Right renal cortex interstitium (tissue), 3 donors: ENCODE measurements at places on chromosomes 11 and 22.

GRCh38 chr11:77705195-77705875 is 67.7 kb upstream of the CLNS1A start:
- DNase-seq: no peak

DNA sequence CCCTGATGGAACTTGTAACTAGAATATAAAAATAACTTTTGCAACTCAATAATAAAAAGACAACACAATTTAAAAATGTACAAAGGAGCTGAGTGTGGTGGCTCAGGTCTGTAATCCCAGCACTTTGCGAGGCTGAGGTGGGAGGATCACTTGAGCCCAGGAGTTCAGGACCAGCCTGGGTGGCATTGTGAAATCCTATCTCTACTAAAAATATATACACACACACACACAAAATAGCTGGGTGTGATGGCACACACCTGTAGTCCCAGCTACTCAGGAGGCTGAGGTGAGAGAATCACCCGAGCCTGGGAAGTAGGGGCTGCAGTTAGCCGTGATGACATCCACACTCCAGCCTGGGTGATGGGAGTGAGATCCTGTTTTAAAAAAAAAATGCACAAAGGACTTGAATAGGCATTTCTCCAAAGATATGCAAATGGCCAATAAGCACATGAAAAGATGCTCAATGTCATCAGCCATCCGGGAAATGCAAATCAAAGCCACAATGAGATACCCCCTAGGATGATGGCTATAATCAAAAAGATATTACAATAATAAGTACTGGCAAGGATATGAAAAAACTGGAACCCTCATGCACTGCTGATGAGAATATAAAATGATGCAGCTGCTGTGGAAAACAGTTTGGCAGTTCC is 59.8 kb upstream of the SEPTIN5 start:
- no peak for DNase-seq

GRCh38 chr11:74055938-74056337 is 47.1 kb upstream of the UCP3 start:
- DNase-seq: no peak

- DNase-seq: no peak
Measured at GRCh38 chr11:34075178-34075820, 23.8 kb downstream of the CAPRIN1 start.

DNA sequence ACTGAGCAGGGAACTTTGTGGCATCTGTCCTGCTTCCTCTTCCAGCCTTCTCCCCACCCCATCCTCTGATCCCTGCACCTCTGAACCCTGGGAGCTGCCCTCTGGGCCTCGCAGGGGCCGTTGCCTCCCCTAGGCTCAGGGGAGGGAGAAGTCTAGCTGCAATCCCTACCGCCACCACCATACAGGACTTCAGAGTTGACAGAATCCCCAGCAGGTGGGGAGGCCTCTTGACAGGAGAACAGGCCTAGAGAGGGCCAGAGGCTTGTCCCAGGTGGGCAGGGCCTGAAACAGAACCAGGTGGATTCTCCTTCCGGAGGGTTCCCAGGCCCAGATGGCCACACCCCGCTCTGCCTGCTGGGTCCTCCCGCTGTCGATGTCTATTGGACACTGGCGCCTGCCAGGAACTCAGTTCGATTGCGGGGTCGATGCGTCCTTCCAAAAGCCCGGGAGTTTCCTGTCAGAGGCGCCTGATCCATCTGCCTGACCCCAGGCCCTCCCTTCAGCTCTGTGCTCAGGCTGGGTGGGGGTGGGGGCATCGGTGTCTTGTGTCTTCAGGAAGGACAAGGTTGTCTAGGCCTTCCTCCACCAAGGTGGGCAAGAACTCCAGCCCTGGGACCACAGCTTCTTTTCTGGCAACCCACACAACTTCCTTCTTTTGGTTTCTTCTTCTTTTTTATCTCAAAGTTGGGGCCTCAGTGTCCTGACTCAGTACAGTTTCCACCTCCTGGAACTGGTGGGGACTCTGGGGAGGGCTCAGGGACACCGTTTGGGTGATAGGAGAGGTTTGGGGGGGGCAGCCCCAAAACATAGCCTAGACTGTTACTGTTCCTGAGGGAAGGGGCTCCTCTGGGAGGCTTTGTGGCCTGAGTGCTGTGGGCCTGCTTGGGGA is 6.4 kb downstream of the STARD10 start:
- no peak for DNase-seq
